Right hindlimb (tissue), 1 donor: ENCODE measurements at places on chromosomes 2 and 18.

DNA sequence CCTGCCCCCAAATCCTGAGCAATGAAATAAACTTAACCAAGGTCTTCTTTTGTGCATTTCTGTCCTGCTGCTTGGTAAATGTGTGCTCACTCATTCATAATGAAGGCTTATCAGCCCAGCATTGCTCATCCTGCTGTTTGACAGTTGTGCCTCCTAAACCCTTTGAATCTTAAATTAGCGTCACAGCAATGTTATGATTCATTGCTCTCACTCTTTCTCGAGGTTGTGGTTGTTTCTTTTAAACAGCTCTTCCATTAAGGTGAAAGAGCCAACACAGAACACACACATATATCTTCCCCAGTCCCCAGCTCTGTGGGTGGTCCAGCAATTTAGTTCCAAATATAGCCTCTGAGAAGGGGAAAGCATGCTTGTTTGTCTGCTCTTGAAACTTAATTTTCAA is 84.0 kb downstream of the EVA1A start:
- DNase-seq = no peak

GRCh38 chr2:121038031-121038430 is 247.0 kb downstream of the TFCP2L1 start:
- no peak for DNase-seq

- DNase-seq = no peak
Measured at GRCh38 chr2:235445116-235445515, 48.7 kb upstream of the AGAP1 start.

GRCh38 chr2:57711991-57712390 is 334.6 kb upstream of the VRK2 start:
- DNase-seq = no peak

DNA sequence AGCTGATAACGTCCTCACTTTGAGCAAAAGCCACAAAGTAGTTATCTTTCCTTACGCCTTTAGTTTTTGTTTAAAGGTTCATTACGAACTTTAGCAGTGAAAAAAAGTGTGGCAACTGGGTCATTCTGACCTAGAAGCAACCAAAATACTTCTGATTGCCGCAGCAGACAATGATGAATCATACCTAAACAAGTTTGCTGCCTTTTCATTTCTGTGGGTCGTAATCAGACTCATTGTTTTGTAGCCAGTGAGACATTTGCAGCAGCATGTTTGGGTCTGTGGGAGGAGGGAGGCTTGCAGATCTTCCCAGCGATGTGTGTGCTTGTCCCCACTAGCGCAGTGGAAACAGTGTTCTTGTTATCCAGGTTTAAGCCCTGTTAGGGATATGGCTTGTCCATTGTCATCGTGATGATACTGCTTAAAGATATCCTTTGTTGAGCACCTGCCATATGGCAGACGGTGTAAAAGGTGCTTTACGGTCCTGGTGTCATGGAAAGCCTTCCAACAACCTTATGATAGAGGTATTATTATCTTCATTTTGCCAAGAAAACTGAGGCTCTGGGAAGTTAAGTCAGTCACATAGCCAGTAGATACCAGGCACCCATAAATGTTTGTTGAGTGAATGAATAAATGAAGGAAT is 1.3 kb upstream of the GREB1 start:
- no peak for DNase-seq

GRCh38 chr2:42567364-42567763 is 1.1 kb upstream of the MTA3 start:
- DNase-seq = no peak

GRCh38 chr18:68469049-68469625 is 245.8 kb downstream of the TMX3 start:
- no peak for DNase-seq

DNA sequence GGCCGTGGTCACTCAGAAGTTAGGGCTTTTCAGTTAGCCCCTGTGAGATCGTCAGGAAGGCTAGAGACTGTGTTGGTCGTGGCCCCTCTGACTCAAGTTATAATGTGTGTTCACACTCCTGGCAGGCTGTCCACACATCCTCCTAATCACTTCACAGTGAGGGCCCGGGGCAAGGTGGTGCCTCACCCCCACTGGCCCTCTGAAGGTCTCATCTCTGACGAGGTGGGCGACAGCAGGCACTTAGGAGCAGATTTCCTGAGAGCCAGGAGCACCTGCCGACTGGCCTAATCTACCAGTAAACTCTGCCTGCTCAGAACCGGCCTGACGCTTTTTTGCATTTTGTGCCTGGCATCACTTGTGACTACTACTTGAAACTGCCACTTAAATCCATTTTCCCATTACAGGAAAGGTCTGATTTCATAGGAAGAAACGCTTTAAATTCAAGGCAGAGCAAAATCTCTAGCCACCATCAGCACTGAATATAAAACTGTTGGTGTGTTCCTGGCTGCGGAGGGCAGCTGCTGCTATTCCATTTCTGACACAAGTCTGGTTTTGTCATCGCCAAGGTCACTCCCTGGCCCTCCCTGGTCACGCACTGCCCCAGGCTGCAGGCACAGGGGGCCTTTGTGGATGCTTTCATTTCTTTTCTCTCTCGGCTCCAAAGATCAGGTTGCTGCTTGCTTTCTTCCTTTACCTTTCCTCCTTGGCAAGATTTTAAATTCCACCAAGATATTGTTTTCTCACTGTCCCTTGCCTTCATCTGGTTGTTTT is 48.0 kb downstream of the RAB12 start:
- no peak for DNase-seq

- DNase-seq = peak; percentile 76
Measured at GRCh38 chr2:225041851-225042799, at the start of gene DOCK10. Gene DOCK10 (minus strand): TSS chr2:225042468. CDS start chr2:225042374, 94 bp downstream.

- DNase-seq = no peak
Measured at GRCh38 chr2:196113061-196113974, 44.7 kb upstream of the DNAH7 start.

- no peak for DNase-seq
Measured at GRCh38 chr2:226447338-226448300, 352.0 kb downstream of the IRS1 start.

DNA sequence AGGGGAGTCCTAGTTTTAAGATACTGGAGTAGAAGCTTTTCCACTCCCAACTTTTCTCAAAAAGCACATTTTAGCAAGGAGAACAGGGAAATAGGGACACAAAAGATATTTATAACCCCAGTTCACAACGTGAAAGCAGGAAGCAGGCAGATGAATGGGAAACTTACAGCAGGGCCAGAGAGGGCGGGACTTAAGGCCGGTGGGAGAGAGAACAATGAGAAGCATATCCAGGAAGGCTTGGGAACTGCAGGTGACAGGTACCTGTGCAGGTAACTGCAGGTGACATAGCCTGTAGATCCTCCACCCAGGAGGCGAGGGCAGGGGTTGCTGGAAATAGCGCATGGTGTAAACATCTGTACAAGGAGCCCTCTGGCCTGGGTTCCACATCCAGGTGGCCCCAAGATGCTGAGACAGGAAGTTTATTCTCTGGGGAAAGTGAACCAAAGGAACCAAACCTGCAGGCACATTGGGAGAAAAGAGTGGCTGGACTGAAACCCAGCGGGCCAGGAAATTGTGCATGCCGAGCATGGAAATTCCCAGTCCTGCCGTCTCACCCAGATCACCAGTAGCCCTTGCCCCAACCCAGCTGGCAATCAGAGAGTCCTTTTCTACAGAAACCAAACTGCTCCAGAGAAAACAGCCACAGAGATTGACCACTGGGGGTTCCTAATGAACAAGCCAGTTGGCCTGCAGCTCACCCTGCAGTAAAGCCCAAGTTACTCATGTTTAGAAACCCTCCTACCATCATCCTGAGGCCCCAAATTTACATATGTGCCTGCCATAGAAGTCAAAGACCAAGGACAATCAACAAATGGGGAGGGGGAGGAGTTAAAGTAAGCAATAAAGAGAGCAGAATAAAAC is 24.3 kb upstream of the COL6A3 start:
- no peak for DNase-seq

GRCh38 chr2:177680866-177681712 is 288.5 kb downstream of the AGPS start:
- no peak for DNase-seq

- no peak for DNase-seq
Measured at GRCh38 chr2:234478121-234478858, 18.6 kb downstream of the ARL4C start.

GRCh38 chr2:209473930-209474419 is 50.1 kb downstream of the MAP2 start:
- DNase-seq = no peak

- DNase-seq = no peak
Measured at GRCh38 chr18:59011289-59011688, 128.4 kb upstream of the SEC11C start.

GRCh38 chr2:23169896-23170295 is 215.1 kb upstream of the KLHL29 start:
- no peak for DNase-seq

DNA sequence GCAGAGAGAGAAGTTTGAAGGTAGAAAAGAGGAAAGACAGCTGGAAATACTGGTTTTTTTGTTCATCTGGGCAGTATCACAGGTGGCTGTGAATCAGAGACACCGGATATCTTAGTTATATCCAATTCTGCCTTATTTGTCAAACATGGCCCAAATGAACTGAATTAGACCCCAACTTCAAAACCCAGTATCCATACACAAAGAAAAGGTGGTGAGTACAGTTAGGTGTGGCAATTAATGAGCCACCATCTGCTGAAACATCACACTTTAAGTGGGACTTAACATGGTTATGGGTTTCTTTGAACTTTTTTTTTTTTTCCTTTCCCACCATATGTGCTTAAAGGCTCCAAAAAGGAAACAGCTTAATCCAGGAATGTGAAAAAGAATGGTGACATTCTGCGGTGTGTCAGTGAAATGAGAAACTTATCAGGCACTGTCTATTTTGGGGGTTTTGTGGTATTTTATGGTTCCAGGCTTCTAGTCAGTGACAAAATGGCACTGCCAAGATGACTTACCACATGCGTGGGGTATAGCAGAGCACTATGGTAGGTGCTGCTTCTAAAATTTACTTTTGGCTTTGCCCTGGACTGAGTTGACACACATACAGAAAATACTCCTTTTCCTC is 5.0 kb upstream of the TMEM178A start:
- no peak for DNase-seq

- DNase-seq = no peak
Measured at GRCh38 chr18:36066001-36066400, 1.4 kb downstream of the RPRD1A start.

DNA sequence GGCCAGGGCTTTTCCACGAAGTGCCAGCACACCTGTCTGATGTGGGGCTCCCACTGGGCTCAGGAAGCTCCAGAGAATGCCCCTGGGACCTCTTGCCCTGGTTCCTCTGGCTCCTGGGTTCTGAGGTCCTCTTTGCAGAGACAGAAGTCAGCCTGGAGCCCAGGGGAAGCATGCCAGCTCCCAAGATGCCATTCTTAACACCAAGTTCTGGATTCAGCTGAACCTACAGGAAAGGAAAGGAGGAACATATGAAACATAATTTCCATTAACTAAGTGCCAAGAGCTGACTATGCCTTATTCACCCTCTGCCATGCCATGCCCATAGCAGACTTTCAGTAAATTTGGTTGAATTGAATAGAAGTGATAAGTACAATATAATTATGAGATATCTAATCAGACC is 21.9 kb downstream of the FAM124B start:
- no peak for DNase-seq

DNA sequence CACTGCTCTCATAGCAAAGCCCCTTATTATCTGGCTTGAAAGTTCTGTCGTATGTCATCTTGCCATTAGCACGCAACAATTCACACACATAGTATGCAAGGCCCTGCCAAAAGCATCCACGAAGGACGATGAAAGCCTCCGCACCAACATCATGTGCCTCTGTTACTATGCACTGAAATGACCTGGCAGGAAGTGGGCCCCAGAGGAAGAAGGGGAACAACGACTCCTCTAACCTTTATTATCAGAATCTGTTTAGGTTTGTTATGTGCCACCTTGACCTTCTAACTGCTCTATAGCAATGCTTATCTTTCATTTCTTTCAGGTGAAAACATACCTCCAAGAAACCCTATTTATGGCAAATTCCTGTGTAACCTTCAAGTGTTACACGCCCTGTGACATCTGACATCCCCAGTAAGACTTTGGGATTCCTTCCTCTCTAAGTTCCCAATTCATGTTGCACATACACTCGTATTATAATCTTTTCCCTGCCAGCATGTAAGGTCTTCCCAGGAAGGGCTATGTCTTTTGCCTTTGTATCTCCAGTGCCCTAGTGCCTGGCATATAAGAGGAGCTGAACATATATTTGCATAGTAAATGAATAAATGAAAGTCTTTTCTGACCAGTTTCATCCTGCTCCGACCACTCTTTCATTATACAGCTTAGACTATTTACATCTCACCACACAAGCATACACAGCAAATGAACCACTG is 7.0 kb upstream of the NDUFV2 start:
- DNase-seq = no peak

GRCh38 chr2:205845446-205845845 is 163.1 kb downstream of the NRP2 start:
- no peak for DNase-seq

DNA sequence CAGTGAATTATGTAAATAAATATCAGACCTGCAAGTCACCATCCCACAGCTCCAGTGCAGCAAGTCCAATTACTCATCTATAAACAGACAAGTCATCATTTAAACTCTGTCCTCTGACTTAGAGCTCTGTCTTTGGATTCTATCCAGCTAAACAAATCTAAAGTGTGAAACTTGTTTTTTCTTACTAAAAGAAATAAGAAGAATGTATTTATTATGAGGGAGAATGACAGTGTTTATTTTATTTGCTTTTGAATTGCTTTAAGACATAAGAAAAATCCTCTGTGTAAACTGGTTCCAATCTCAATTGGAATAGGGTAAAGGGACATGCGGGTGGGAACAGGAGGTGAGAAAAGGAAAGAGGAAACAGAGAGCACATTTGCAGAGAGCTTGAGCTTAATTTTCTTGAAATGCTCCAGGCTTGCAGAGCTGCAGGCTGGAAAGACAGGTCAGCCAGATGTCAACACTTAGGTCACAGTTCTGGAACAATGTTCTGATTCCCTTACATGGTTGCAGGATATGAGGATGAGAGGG is 355.8 kb downstream of the MEIS1 start:
- DNase-seq = peak; percentile 69

- no peak for DNase-seq
Measured at GRCh38 chr18:43680096-43680495, 402.8 kb upstream of the SYT4 start.

DNA sequence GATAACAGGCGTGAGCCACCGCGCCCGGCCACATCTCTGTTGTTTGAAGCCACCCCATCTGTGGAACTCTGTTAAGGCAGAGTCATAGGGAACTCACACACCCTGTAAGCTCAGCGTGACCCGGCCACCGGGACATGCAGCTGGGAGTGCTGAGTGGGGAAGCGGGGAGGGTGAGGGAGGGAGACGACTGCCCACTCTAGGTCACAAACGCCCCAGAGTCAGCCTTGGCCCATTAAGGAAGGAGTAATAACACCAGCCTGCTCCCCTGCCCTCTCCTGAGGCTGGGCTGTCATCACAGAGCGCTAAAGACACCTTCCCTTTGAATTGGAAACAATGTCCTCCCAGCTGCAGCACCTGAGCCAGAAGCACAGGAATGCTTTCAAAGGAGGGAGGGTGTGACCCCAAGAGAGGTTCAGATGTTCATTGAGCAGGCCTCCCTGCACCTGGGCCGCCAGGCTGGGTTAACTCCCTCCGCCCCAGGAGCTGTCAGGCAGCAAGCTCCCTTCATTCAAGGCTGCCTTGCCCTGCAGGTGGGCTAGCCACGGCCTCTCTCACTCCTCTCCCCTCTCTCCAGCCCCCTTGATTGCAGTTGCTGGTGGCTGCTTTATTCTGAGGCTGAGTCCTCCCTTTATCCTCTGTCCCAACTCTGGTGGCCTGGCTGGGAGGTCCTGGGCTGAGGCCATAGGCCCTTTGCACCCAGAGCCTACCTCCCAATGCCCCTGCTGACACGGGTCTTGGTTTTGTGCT is 77.2 kb upstream of the HPCAL1 start:
- DNase-seq = peak; percentile 65

- DNase-seq = no peak
Measured at GRCh38 chr2:5524551-5524950, 167.6 kb upstream of the SOX11 start.

- no peak for DNase-seq
Measured at GRCh38 chr2:117720765-117721164, 93.7 kb upstream of the DDX18 start.
